NCI-H2081 (cell line): ENCODE measurements at places on chromosomes 13 and 19.

GRCh38 chr13:64480672-64481071, 2749.5 kb downstream of the PCDH9 start:
- DNase-seq = no peak

- DNase-seq = no peak
Measured at GRCh38 chr13:52158629-52159158, 703 bp downstream of the NEK3 start.

DNA sequence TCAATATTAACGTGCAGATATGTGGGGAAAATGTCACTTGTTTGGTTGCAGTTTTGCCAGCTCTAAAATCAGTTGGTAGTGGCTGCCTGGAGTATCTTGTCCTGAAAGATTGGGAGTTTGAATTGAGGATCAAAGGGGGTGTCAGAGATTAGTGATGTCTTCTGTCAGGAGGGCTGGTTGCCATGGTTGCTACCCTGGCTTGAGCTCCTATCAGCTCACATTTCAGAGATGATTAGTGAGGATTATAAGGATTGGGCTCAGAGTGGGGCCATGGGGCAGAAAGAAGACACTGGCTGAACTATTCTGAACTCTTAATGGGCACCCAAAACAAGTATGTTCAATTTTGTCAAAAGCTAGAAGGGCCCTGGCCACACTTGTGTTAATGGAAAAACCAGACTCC, 95.5 kb upstream of the RNF113B start:
- no peak for DNase-seq

GRCh38 chr13:36831291-36831690, 12.3 kb downstream of the RFXAP start:
- DNase-seq = no peak

DNA sequence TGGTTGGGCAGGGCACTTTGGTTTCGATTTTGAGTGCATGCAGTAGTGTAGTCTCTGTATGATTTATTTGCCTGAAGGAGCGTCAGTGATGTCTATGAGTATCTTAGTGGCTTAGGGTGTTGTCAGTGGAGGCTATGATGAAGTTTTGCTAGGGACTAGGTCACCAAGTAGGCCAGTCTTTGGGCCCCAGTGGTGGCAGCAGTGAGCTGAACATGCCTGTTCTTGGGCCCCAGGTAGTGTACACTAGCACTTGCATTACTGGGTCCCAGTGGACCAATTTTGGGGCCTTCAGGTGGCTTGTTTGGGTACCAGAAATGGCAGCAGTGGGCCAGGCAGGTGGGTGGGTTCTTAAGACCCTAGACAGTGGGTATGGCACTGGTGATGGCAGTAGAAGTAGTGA, 598.7 kb upstream of the SPRY2 start:
- DNase-seq = no peak

- no peak for DNase-seq
Measured at GRCh38 chr13:41905600-41906254, 55.2 kb downstream of the VWA8 start.

DNA sequence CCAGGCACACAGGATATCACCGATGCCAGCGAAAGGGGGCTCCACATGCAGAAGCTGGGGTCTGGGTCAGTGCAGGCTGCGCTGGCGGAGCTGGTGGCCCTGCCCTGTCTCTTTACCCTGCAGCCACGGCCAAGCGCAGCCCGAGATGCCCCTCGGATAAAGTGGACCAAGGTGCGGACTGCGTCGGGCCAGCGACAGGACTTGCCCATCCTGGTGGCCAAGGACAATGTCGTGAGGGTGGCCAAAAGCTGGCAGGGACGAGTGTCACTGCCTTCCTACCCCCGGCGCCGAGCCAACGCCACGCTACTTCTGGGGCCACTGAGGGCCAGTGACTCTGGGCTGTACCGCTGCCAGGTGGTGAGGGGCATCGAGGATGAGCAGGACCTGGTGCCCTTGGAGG, 7.2 kb downstream of the NCAN start:
- DNase-seq = no peak

DNA sequence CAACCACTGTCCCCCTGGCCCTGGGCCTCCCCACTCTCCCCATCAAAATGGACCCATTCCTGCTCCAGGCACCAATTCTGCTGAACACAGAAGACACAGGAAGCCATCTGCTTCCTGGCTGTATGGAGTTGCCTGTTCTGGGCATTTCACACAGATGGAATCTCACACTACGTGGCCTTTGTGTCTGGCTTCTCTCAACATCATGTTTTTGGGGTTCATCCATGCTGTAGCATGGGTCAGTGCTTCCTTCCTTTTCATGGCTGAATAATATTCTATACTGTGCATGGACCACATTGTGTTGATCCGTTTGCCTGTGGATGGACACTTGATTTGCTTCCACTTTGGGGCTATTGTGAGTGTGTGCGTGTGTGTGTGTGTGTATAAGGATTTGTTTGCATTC, 15.0 kb upstream of the KLF2 start:
- DNase-seq = no peak
